Stimulated activated CD8-positive, alpha-beta memory T cell treated with anti-CD3 and anti-CD28 coated beads, Interleukin-4, amount 100 ng/mL, for 48 hours (primary cell): ENCODE measurements at places on chromosomes 4 and X.
A peak's percentile ranks its signal among the peaks of the same experiment; 100 is the strongest.

DNA sequence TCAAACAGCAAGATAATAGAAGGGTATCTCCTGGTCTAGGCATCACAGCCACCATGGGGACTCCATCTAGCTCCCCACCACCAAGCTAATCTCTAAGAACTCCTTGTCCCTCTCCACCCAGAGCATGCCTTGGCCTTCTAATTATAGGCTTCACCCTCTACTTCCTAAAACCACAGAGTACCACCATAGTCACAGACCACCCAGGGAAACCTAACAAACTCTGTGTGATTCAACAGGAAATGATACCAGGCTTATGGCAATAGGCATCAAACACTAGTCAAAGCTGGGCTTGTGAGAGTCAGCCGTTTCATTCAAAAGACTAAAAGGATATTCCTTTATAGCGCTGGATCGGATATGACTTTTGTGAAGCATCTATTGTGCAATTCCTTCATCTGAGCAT lies 91.5 kb upstream of the NALF2 start:
- DNase-seq, result no peak

DNA sequence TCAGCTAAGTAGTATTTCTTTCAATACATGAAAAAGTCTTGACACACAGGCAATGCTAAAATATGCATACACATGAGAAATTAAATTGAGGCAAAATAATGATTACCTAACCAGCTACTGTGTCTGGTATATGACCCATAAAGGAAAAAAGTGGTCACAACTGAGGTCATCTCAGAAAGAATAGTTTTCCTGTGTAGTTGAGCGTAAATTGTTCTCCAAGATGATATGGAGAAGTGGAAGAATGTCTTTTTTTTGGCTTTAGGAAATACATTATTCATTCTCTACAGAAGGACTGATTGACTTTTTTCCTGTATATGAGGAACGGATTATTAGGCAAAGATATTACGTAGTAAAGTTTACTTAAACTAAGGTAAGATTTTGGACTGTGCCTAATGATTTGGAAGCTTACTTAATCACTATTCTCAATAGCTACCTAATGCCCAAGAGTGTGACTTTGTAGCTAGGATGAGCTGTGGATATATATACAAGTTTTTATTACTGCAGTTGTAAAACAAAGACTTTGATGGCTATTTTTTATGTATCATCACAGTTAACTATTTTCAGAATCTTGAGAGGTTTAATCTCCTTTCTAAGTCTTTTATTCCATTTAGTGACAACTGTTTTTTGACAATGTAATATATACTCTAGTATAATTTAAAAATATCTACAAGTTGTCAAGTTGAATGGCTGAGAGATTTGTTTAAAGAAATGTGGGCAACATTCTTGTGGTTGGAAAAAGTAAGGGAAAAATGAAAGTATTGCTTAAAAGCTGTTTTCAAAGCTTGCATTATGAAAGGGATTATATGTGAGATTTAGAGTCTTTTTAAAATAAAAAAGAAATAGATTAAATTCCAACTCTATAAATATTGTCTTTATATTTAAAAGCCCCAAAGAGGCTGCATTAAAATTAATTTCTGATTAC lies 100.2 kb downstream of the PDLIM5 start:
- no peak for DNase-seq

GRCh38 chrX:121028419-121028818 lies 19.0 kb upstream of the GLUD2 start:
- no peak for DNase-seq

- no peak for DNase-seq
These were observed 107.4 kb downstream of the DDIT4L start for GRCh38 chr4:100082852-100083251.

GRCh38 chr4:81688085-81688484 lies 216.4 kb upstream of the RASGEF1B start:
- no peak for DNase-seq

GRCh38 chr4:114057746-114058145 lies 78.3 kb upstream of the ARSJ start:
- DNase-seq, result no peak

- DNase-seq, result no peak
These were observed 67.9 kb downstream of the STK32B start for GRCh38 chr4:5118994-5119835.

DNA sequence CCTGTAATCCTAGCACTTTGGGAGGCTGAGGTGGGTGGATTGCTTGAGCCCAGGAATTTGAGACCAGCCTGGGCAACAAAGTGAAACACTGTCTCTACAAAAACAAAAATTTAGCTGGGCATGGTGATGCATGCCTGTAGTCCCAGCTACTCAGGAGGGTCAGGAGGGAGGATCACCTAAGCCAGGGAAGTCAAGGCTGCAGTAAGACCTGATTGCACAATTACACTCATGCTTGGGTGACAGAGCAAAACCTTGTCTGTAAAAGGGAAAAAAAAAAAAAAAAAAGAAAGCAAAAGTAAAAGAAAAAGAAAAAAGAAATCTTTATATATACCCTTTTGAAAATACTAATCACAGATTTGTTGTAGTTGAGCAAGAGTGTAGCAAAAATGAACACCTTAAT lies 801.0 kb upstream of the IGFBP7 start:
- no peak for DNase-seq

DNA sequence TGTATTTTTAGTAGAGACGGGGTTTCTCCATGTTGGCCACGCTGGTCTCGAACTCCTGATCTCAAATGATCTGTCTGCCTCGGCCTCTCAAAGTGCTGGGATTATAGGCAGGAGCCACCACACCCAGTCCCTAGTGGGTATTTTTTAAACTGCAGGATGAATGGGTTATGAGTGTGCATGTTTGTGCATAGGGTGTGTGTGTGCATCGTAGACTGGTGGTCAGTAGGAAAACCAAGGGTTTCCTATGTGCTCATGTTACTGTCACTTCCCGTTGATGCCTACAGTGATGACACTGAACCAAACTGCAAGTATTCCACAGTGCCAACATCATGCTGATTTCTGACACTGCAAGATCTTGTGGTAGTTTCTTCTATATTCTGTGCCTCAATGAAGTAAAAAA lies 41.1 kb downstream of the DDIT4L start:
- no peak for DNase-seq

GRCh38 chr4:149264093-149264733 lies 551.4 kb downstream of the IQCM start:
- DNase-seq, result peak; percentile 23

GRCh38 chrX:53279296-53280237 lies 1.8 kb downstream of the IQSEC2 start:
- no peak for DNase-seq

DNA sequence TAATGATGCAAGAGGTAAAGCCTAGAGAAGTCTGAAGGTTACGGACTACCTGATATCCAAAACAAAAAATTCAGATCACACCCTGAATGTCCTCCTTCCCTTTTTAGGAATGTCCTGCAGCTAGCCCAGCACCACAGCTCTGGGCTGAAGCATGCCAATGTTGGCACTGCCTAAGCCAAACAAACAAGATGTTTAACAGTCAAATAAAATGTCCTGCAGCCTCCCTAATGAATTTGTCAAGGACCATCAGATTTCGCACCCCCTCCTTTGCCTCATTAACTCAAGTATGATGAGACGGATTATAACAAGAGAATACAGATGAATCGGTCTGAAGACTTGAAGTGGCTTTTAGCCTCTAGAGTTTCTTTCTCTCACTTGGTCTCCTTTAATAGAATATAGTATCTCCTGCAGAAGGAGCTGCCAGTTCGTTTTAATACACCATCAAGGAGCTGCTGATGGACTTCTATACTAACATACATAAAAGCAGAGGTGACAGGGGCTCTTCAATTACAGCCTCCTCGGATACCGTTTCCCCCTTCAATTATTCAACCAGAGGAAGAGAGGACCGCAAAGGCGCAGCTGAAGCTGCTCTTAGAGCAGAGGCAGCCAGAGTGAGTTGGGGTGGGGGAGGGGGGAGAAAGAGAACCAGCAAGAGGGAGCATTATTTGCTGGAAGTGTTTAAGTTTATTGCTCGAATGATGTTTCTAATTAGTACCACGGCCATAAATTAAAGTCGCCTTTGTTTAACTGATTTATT lies 3.0 kb upstream of the MAB21L2 start:
- DNase-seq, result no peak

- no peak for DNase-seq
These were observed 128.5 kb downstream of the MAGEC2 start for GRCh38 chrX:142076633-142077032.

GRCh38 chr4:52251864-52252263 lies 200.8 kb downstream of the SPATA18 start:
- DNase-seq, result no peak

- DNase-seq, result peak; percentile 23
These were observed 101.3 kb downstream of the TBL1X start for GRCh38 chrX:9566150-9566621.
